ENCODE measurements at places on chromosomes 16 and 17. TPM values are rescaled to one million over a fixed set of nuclear protein-coding genes. Genes with fewer than 3 reads are reported as not detected.

The AP1G1 gene
- total RNA-seq, result 67.3 TPM

The CHD9NB gene
- 3.2 TPM for total RNA-seq

The SKAP1 gene
- total RNA-seq, result 1.5 TPM

The ZFPM1 gene
- 4.0 TPM for total RNA-seq

The HBA2 gene
- total RNA-seq, result 750 TPM

The MYH1 gene
- not detected for total RNA-seq

The PGAP3 gene
- total RNA-seq, result 12.3 TPM

The GCGR gene
- total RNA-seq, result not detected

The CLEC3A gene
- not detected for total RNA-seq

The AP2B1 gene
- total RNA-seq, result 105 TPM

The PPY gene
- not detected for total RNA-seq

The SNX20 gene
- 1.8 TPM for total RNA-seq

The CHRNE gene
- 1.5 TPM for total RNA-seq

DNA sequence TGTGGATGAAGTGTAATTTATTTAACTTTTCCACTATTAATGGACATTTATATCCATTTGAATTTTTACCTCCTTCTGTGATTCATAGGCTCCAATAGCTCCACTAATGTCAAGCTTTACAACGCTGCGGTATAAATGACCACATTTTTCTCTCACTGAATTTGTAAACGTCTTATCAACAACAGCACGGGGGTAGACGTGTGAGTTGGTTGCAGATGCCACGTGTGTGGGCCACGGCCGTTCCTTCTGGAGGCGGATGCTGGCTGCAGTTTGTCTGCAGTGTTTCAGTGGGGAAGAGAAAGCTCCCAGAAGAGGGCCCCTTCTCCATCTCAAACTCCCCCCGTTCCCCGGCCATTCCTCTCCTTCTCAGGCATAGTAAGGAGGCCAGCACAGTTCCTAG is 68.2 kb upstream of the XYLT1 start:
- no peak for DNase-seq

DNA sequence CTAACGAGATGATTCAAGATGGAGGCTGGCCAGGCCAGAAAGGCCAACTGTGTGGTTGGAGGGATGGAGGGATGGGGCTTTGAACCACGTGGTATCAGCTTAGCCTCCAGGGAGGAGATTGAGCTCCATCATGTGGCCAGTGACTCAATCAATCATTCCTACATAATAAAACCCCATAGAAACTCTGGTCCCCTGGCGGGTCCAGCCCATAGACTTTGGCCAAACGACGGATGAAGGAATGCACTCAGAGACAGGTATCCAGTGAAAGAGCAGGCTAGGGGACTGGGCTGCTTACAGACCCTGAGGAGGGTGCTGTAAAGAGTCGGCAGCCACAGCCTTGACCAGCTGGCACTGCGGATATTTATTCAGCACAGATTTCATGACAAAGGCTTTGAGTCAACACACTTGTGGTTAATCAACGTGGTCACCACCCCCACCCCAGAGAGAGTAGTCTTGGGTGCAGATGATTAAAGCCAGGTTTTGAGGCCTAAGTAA is 308.7 kb upstream of the TNRC6C start:
- DNase-seq, result peak; percentile 16

DNA sequence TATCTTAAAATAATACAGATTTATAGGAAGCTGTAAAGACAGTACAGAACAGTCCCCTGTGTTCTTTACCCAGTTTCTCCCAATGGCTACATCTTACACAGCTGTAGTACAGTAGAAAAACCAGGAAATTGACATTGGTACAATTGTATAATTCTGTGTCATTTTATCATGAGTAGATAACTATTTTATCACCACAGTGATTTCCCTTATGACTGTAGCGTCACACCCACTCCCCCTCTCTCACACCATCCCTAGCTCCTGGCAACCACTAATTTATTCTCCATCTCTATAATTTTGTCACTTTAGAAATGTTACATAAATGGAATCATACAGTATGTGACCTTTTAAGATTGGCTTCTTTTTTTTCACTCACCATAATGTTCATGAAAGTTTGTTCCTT is 30.9 kb downstream of the CLTC start:
- no peak for DNase-seq

DNA sequence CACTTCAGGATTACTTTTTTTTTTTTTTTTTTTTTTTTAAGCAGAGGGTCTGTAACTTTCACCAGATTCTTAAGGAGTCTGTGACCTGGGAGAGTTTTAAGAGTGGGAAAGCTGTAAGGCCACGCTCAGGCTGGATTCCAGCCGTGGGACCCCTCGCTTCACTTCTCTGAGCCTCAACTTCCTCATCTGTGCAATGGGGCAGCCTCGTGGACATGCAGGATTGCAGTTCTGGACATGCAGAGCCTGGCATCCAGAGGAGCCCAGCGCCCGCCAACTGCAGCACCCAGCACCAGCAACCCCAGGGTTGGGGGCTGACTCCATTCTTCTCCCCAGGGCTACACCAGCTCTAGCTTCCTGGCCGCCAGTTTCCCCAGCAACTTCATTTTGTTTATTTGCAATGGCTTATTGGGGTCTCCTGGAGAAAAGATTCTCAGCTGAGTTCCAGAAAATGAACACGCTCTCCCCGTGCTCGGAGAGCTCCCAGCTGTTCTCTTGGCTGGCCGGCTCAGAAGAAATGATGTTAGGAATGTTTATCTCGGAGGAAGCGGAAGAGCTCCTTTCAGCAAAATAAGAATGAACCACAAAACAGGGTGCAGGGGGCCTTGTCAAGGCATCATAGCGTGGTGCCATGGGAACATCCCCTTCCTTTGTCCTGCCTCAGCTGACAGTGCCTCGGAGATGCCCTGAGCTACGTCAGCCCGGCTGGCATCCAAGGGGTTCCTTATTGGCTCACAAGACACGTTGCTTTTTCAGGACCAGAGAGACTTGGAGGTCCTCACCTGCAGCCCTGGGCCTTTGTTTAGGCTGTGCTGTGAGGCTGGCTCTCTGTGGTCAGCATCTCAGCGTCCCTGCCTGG is 22.9 kb upstream of the ZCCHC14 start:
- DNase-seq, result no peak

- DNase-seq, result peak; percentile 81
Observed at GRCh38 chr17:39400547-39401411, 647 bp downstream of the FBXL20 start.

DNA sequence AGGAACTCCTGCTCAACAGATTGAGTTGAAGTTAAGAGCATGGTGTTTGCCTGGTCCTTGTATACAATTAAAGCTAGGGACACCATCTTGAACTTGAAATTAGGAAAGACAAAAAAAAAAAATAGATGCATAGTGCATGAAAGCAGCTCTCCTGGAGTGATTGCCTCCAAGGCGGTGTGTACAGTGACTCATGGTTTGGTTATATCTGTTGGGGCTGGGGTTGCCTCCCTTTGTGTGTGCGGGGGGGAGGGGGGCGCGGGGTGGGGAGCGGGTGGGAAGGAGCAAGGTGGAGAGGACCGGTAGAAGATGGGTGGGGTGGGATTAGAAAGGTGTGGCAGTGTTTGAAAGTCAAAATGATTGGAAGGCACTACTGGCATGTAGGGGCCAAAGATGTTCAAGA is 3.4 kb downstream of the TMED6 start:
- no peak for DNase-seq

DNA sequence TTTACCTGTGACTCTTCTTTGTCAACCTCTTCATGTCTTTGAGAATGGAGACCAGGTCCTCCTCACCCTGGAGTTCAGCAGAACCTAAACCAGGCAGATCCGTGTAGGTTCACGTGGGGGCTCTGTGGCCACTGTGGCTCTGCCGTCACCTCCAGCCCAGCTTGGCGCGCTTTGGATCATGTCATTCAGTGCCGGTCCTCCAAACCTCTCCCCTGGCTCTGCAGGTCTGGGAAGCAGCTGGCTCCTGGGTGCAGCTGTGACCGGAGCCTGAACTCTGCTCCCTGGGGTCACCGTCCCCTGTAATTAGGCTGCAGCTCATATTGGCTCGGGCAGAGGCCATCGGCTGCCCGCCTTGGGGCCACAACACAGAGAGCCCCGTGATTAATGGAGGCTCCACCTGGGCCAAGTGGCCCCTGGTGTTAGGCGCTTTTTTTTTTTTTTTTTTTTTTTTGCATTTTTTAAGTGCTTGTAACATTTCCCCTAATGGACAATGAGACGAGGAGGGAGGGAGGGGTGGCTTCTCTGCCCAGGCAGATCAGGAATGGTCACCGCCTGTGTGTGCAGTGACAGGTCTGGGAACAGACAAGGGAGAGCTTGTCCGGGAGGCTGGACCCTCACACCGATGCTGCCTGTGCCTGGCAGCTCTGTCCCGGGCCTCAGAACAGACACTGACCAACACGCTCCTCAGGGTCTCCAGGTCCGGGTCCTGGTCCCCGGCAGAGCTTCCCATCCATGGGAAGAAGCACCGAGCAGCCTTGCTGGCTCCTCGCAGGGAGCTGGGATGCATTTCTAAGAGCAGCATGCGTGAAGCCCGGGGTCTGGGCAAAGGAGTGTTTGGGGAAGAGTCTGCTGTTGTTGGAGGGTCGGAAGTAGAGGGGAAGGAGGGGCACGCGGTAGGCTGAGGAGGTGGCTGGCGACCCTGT is 247.9 kb downstream of the SEC14L1 start:
- DNase-seq, result no peak

DNA sequence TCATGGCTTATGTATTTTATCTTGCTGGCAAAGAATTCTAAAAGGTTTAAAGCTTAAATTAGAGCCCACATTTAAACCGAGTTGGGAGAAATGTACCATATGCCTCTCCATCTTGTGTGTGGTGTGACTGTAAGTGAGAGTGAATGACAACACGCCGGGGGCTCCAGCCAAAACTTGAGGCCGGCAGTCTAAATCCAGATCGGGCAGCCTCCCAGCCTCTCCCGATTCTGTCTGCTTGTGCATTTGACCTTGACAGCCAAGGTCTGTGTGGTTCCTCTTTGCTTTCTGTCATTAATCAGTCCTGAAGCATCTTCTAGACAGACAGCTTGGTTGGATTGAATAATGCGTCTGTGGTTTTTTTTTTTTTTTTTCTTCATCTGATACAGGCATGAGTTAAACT is 1093.2 kb upstream of the EEF2KMT start:
- no peak for DNase-seq

GRCh38 chr17:45384789-45385262 is 47.8 kb downstream of the ARHGAP27 start:
- DNase-seq, result no peak

- DNase-seq, result no peak
Observed at GRCh38 chr16:78496189-78496588, 396.7 kb downstream of the WWOX start.

- peak; percentile 78 for DNase-seq
Observed at GRCh38 chr17:82960419-82961271, 118.8 kb upstream of the METRNL start.

GRCh38 chr17:82740906-82741759 is 5.7 kb downstream of the FN3K start:
- no peak for DNase-seq

DNA sequence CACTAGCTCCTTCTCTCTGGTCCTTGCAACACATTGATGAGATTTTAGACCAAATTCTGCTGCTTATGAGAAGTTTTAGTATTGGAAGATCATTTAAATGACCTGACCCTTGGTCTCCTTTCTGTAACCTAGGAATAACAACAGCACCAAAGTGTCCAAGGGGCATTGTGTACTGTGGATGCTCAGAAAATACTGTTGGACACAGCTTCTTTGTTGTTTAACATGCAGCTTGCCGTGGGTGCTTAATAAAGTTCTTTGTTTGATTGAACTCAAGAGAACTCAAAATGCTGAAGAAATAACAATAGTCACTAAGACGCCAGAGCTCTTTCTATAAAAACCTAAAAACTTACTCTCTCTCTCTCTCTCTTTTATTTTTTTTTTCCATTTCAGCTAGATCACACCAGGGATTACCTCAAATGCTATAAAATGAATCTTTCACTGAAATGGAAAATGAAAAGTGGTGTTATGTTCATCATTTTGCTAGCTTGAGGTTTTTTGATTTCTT is 548.9 kb upstream of the CDH8 start:
- DNase-seq, result no peak

- DNase-seq, result no peak
Observed at GRCh38 chr17:58932956-58933355, 173.7 kb downstream of the TRIM37 start.

GRCh38 chr16:84040823-84041820 is 1.5 kb downstream of the SLC38A8 start:
- DNase-seq, result peak; percentile 80
